Endothelial cell of umbilical vein (primary cell): ENCODE measurements at places on chromosomes 7 and 10. TPM values are rescaled to one million over a fixed set of nuclear protein-coding genes. Genes with fewer than 3 reads are reported as not detected.
A peak's percentile ranks its signal among the peaks of the same experiment; 100 is the strongest.

Gene CALML3
- not detected in 2 replicates for polyA plus RNA-seq

Gene MACROH2A2
- polyA plus RNA-seq, result 0.08 TPM in 1 of 2 replicates, not detected in the other

Gene CUX1
- polyA plus RNA-seq, result 13.8 and 15.5 TPM in 2 replicates

Gene ASB10
- not detected in 2 replicates for polyA plus RNA-seq

Gene ACHE
- 0.28 and 0.48 TPM in 2 replicates for polyA plus RNA-seq

Gene EN2
- not detected in 2 replicates for polyA plus RNA-seq

Gene PLPP4
- 33.0 and 36.4 TPM in 2 replicates for polyA plus RNA-seq

DNA sequence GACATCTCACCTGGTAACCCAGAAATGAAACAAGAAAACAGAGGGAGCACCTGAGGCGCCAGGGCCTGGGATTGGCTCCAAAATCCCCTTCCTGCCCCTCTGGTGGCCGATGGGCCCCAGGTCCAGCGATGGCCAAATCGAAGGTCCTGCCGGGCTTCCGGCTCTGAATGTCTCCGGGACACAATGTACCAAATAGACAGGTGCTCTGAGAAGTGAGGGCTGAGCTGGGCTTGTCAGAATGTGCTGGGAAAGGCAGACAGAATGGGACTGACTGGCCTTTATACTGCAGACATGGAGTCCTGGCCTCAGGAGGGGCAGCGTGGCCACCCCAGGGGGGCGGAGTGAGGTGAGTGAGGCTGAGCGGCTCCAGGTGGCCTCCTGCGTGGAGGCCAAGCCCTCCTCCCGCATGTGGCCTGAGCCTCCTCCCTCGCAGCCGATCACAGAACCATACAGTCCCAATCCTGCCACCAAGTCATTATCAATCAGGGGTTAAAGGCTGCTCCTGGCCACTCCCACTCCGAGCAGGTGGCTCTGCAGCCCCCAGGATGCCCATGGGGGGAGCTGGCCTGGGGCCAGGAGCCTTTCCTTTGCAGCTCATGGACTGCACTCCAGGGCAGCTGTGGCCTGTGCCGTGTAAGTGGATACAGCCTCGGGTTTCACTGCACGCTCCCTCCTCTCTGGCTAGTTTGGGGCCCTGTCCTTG lies 185.5 kb downstream of the ADARB2 start:
- no peak for DNase-seq

- no peak for DNase-seq
These were observed 378.2 kb upstream of the PRKCQ start for GRCh38 chr10:6958254-6958653.

DNA sequence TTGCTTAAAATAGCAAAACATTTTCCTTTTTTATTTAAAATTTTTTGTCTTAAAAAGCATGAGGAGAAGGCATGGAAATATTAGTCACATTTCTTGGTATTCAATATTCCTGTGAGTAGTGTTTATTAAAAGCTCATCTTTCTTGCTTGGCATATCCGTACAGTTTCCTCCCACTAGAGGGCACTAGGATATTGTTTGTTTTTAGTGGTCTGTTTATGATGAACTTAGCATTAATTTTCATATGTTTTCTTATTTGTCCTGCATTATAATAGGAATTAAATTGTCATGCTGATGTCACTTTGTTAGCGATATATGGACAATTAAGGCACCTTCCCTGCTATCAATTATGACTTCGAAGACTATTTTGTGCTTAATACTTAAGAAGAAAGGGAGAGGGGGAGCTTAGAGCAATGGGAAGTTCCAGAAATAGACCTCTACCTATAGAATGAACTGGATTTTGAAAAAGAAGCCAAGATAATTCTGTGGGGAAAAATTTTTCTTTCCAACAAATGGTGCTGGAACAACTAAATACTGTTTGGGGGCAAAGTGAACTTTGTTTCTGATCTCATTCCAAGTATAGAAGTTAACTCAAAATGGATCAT lies 91.0 kb upstream of the STRIP2 start:
- DNase-seq, result peak; percentile 68

- DNase-seq, result peak; percentile 44
These were observed at the start of gene SH2B2 for GRCh38 chr7:102286237-102287110. Gene SH2B2 (plus strand): TSS chr7:102286868. CDS start chr7:102300551, 13,683 bp downstream.

DNA sequence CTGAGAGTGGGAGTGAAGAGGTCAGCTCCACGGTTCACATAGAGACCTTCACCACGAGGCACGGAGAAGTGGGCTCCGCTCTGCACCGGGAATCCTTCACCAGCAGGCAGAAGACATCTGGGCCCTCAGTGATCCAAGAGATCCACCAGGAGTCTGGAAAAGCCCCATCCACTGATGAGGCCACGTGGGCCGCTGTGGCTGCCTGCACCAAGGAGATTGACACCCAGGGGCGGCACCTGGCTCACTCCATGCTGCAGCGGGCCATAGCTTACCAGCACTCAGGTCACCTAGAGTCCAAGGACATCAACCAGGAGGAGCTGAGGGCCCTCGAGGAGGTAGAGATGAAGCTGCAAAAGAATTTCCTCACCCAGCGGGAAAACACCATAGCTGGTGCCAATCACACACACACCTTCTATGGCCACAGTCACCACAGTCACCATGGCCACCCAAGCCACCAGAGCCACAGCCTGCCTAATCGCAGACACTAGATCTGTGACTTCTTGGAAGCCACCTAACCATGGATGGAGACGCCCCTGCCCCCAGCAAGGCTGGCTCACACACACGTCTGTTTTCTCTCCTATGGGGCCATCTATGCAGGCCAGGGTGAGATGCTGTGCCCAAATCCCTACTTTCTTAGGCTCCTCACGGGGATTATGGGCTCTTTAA lies 694 bp downstream of the C10orf62 start:
- DNase-seq, result no peak

- DNase-seq, result no peak
These were observed 46.4 kb downstream of the AOAH start for GRCh38 chr7:36677769-36678437.

DNA sequence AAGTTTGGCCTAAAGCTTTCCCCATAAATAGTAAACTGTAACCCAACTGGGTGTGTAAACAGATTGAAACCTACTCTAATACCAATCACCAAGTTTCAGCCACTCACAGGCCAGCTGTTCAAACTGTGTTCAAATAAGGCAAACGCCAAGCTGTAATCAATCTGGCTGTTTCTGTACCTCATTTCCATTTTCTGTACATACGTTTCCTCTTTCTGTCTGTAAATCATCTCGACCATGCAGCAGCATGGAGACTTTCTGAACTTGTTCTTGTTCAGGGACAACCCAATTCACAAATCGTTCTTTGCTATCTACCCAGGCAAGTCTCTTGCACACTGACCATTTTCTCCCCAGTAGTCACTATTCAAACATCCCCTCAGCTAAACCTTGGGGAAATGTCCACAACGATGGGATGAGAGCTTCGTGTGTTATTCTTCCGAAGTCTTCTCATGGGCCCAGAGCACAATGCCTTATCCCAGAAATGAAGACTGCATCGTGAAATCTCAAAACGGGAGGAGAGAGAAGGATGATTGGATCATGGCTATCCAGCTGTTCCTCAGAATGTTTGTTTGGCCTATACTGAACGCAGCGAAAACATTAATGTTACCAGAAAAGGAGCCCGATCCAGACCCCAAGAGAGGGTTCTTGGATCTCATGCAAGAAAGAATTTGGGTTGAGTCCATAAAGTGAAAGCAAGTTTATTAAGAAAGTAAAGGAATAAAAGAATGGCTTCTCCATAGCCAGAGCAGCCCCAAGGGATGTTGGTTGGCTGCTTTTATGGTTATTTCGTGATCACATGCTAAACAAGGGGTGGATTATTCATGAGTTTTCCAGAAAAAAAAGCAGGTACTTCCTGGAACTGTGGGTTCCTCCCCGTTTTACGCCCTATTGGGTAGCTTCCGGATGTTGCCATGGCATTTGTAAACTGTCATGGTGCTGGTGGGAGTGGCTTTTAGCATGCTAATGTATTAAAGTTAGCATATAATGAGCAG lies 86.2 kb downstream of the SLC16A9 start:
- DNase-seq, result no peak

- no peak for DNase-seq
These were observed 177.3 kb downstream of the NSUN6 start for GRCh38 chr10:18474118-18474455.

DNA sequence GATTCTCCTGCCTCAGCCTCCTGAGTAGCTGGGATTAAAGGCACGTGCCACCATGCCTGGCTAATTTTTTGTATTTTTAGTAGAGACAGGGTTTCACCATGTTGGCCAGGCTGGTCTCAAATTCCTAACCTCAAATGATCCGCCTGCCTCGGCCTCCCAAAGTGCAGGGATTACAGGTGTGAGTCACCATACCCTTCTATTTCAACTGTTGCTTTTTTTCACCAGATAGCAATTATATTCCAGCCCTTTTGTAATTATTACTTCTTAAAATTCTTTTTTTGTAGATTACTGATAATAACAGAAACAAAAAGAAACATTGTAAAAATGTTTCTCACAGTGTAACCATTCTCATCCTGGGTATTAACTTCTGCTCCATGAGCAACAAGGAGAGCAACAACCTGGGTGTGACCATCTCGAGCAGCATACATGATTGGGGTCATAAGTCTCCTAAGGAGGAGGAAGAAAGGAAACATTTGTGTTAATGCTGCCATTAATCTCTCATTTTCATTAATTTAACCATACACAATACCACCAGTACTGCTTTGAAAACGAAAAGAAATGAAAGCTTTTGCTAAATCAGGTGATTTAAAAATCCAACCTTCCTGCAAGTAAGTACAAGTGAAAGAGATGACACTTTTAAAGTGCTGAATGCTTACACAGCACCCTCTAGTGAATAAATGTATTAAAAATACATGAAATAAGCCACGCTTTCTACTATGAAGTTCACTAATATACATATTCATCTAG lies 41.8 kb downstream of the ASZ1 start:
- DNase-seq, result peak; percentile 47

- DNase-seq, result peak; percentile 28
These were observed 83.3 kb downstream of the CPXM2 start for GRCh38 chr10:123808286-123808685.

GRCh38 chr7:157543276-157543675 lies 206.5 kb downstream of the DNAJB6 start:
- DNase-seq, result no peak

GRCh38 chr10:17548770-17549169 lies 68.4 kb downstream of the HACD1 start:
- no peak for DNase-seq

DNA sequence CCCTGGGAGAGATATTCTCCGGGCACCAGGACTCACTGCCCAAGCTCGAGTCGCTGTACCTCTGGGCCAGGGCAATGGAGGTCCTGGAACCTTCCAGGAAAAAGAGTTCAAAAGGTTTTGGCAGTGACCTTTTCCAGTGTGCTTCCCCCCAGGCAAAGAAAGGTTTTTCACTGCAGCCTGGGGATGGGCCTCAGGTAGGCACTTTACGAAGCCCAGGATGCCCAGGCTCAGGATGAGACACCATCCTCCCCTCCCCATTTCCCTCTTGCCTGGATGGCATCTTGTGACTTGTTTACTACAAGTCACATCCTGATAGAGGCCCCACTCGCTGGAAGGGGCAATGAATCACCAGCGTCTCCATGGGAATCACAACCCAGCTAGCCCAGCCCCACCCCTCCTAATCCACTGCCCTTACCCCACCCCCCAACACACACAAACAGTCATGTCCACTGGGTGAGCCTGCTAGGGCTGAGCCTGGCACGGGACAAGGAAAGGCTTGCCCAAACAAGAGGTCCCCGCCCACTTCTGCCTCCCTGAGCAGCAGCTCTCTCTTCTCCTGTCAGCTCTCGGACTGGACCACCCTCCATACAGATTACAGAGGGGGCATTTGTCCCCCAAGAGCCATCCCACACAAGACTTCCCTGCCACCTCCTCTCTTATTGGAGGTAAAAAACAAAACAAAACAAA lies 93.8 kb upstream of the SMNDC1 start:
- DNase-seq, result peak; percentile 99

DNA sequence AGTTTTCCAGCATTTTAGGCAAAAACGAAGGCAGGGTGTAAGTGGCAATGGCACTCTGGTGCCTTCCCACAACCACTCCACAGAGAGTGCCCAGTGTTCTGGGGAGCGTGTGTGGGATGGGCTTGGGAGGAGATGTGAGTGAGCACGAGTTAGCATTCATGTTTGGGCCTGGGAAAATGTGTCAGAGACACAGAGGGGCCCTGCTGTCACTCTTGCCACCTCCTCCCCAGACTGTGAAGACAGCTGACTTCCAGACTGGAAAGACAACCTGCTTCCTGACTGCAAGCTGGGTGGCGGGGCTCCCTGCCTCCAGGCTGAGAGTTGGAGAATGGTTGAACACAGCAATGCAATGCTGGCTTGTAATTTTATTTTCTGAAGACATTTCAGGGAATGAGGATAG lies 454.5 kb upstream of the ZMIZ1 start:
- no peak for DNase-seq

DNA sequence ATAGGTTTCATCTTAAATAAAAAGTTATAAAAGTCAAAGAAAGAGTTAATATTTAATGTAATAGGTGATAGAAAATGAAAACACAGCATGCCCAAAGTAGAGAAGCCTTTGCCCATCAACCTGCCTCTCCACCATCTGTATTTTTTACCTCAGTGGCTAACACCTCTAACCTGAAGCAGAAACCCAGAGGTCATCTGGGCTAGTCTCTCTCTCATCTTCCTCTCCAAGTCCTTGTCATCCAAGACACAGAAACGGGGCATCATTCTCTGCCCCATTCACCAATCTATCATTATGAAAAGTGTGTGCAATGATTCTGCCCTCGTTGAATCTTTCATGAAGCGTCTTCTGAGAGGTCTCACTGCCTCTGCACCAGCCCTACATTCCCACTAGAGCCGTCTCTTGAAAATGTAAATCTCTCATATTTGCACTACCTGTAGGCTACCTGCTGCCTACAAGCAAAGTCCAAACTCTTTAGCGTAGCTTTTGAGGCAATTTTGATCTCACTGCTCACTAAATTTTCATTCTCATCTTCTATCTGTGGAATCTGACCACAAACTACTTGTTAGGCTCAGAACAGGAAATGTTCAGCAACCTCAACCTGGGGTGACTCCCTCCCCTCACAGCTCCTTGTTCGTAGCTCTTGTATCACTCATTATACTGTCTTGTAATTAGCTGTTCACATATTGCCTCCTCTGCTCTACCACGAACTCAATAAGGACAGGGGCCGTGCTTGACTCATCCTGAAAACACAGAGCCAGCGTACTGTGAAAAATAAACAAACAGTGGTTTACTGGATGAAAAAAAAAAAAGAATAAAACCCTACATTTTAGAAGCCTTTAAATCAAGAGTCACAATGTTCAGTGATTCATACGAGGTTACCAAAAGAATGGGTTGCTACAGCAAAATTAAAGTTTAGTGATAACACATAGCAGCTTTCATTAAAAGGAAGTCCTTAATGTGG lies 83.1 kb downstream of the CTNNA3 start:
- DNase-seq, result no peak

GRCh38 chr10:35910234-35910633 lies 268.1 kb upstream of the FZD8 start:
- DNase-seq, result peak; percentile 66
